ENCODE measurements at places on chromosomes 6 and 20.

- ATAC-seq, result peak; percentile 88
Observed at GRCh38 chr6:139291813-139292619, at the start of gene TXLNB. TXLNB (minus strand) TSS chr6:139291998; CDS start chr6:139288899, 3,099 bp downstream.

- ATAC-seq, result no peak
Observed at GRCh38 chr6:2688401-2689064, 62.2 kb downstream of the MYLK4 start.

- ATAC-seq, result no peak
Observed at GRCh38 chr6:138263963-138264362, 45.7 kb upstream of the PBOV1 start.

GRCh38 chr6:143695969-143696663 lies 18.4 kb downstream of the PHACTR2 start:
- ATAC-seq, result no peak

DNA sequence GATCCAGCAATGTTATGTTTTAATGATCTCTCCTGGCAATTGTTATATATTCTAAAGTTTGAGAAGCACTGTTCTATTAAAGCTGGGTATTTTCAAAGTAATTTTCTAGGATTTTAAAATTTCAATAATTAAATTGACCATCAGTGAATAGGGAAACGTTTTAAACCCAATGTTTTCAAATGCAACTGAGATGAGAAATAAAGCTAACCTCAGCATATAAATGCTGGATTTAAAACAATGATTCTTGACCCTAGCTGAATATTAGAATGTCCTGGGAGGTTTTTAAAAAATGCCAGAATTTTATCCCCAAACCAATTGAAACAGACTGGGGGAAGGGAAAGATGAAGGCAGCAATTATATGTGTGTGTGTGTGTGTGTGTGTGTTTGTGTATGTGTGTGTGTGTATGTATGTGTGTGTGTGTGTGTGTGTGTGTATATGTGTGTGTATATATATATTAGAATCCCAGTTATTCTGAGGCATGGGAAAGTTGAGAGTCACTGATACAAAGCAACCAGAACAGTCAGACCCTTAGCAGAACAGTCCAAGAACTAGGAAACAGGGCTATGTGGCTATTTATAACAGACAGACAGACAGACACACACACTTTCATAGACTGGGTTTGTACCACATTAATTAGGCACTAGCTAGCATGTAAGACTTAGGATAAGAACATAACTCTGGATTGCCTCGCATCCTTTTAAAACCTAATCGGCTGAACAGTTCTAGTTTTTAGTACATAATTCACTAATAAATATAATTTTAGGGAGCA lies 107.8 kb downstream of the MAN1A1 start:
- ATAC-seq, result no peak

- ATAC-seq, result no peak
Observed at GRCh38 chr6:105330913-105331312, 72.0 kb downstream of the PREP start.
